Osteoblast (primary cell): ENCODE measurements at places on chromosomes 6 and 20.

- no peak for DNase-seq
- peaks cover 32% of the 10 kb centered on the region for H3K4me1 ChIP-seq
- H3K36me3 ChIP-seq, result no peaks in the 10 kb centered on the region
- no peaks in the 10 kb centered on the region for H3K27me3 ChIP-seq
These were observed 102.6 kb downstream of the MRPL14 start for GRCh38 chr6:44024574-44025219.

DNA sequence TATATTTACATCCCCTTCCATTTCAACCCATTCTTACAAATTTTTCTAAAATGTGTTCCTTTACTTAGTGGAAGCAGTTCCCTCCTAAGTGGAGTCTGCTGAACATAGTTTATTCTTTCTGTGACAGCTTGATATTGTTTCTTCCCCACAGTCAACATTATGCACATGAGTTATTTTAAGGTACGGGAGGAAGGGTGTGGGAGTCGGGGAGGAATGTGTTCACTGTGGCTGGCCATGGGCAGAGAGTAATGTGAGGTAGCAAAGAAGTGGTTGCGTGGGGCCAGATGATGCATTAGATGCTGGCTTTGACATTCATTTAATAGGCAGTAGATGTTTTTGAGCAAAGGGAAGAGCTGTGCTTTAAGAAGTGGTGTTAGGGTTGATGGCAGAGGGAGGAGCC, 98.5 kb downstream of the ARMC2 start:
- no peaks in the 10 kb centered on the region for H3K27me3 ChIP-seq
- H3K4me1 ChIP-seq, result peaks cover 45% of the 10 kb centered on the region
- no peak overlapping the region for H3K4me3 ChIP-seq
- peak overlapping the region; percentile 92 for H3K27ac ChIP-seq

DNA sequence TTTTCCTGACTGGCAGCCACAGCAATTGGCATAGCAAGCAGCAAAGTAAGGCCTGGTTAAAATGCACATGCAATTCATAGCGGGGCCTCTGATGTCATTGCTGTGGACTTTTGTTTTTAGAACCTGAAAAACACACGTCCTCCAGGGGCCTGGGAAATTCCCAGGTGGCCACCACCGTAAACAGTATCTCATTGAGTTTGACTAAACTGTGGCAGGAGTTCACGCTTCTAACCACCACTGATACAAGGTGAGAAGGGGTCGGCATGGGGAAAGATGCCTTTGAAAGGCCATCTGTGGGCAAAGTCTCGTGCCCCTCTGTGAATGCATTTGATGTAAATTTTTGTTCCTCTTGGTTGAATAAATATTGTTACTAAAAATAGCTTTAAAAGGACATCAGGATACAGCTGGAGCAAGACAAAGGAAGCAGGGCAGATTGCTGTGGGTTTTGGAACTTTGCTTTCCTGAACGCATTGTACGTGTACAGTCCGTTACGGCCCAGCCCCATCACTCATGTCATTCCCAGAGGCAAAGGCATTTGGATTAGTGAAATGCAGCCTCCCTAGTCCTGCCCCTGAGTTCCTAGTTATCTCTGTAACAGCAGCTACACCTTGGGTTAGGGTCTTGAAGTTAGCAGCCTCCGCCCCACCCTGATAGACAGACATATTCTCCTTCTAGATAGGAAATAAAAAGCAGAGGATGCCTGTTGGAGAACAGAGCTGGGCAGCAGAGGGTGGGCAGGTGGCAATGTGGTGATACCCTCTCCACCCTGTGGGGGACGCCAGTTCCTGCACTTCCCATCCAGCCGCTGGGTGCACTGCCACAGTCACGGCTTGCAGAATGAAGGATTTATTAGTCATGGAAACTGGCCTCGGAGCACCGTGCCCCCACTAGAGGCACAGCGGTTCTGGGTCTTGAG, 80.3 kb downstream of the ZDHHC14 start:
- H3K4me3 ChIP-seq, result no peak overlapping the region
- no peaks in the 10 kb centered on the region for H3K4me1 ChIP-seq
- no peaks in the 10 kb centered on the region for H3K36me3 ChIP-seq
- H3K27ac ChIP-seq, result no peak overlapping the region
- DNase-seq, result peak; percentile 80

DNA sequence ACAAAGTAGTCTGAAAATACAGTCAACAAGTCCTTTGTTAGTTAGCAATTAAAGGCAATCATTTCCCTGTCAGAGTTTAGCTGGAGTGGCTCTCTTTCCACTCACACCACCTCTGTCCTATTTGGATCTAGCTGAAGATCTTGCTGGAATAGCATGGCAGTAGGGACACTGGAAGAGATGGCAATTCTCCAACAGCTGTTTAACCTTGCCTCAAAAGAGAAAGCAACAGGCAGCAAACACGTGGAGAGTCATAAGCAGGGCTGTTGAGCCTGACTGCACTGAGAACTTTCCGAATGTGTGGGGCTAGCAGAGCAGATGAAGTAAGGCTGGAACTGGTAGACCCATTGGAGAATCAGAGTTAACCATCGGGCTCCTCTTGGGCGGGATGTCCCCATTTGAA, 38.0 kb upstream of the PRSS35 start:
- DNase-seq, result no peak
- no peaks in the 10 kb centered on the region for H3K27me3 ChIP-seq
- no peak overlapping the region for H3K27ac ChIP-seq
- H3K4me3 ChIP-seq, result no peak overlapping the region
- no peaks in the 10 kb centered on the region for H3K4me1 ChIP-seq

DNA sequence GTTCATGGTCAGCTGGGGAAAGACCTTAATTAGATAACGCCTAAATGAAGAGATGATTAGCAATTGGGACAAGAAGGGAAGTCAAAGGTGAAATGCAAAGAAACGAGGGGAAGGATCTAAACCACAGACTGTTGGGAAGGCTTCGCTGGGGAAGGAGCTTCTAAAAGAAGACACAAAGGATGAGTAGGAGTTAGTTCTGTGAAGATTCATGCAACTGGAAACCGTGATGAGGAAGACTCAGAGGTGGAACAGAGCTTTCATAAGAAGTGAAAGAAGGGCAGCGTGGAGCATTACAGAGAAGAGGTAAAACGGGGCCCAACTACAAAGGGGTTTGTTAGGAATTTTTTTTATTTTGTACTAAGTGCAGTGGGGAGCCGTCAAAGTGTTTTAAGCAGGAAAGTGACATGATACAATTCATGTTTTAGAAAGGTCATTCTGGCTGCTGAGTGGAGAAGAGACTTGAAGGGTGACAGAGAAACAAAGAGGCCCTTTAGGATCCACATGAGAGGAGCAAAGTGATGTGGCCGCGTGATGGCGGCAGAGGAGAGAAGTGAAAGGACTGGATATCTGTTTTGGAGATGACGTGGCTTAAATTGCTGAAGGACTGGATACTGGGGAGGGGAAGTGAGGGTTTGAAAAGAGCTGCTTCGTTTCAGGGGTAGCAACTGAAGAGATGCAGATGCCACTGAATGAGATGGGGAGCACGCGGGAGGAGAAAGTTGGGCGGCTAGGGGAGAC, 33.6 kb downstream of the TTI1 start:
- peaks cover 42% of the 10 kb centered on the region for H3K36me3 ChIP-seq
- H3K27ac ChIP-seq, result no peak overlapping the region
- H3K4me3 ChIP-seq, result no peak overlapping the region
- H3K27me3 ChIP-seq, result no peaks in the 10 kb centered on the region

DNA sequence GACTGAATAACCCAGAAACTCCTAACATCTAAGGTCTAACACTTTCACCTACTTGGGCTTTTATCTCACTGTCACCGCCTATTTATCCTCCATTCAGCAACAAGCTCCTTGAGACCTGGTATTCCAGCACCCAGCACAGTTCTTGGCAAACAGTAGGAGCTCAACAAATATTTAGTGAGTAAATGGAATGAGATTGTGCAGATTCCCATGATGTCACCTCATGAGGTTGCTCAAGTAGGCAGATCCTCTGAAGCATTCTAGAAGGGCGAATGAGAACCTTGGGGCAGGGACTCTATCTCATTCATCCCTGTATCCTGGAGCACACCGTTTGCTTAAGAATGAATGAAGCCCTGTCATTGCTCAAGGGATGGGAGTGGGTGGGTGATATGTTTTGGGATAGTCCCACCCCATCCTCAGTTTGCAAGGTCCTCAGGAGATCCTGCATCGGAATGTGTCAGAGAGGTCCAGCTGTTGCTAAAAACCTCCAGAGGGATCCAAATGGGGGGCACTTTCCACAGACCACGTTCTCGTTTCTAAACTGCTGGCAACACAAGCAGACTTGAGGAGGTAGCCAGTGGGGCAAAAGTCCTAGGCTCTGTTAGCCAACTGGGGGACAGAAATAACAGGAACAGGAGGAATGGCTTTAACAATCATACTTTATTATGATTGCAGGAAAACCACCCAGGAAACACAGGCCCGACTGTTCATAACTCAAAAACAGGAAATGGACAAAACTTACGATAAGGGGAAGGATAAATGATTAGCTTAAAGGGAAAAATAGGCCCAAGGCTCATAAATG, 42.0 kb downstream of the EDN1 start:
- H3K36me3 ChIP-seq, result no peaks in the 10 kb centered on the region
- no peaks in the 10 kb centered on the region for H3K27me3 ChIP-seq
- no peak overlapping the region for H3K27ac ChIP-seq
- DNase-seq, result no peak

DNA sequence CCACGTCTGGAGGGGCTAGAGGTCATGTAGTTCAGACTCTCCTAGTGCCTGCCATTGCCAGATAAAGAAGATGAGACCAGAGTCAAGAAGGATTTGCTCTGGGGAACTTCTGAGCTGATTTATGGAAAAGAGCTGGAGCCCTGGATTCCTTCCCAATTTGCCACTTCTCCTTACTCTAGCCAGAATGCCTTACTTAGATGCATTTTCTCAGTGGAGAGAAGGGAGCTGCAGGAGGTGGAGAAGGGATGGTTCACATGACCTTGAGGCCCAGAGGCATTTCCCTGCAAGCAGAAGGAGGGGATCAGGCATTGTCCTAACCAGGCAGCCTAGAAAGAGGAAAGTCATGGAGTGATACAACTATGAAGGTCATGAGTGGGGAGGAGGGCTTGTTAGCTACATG, 122.2 kb downstream of the UNC5CL start:
- no peak for DNase-seq
- H3K4me1 ChIP-seq, result no peaks in the 10 kb centered on the region
- no peaks in the 10 kb centered on the region for H3K36me3 ChIP-seq
- peaks cover 23% of the 10 kb centered on the region for H3K27me3 ChIP-seq
- H3K4me3 ChIP-seq, result no peak overlapping the region

- no peaks in the 10 kb centered on the region for H3K36me3 ChIP-seq
- no peak overlapping the region for H3K4me3 ChIP-seq
- no peak overlapping the region for H3K27ac ChIP-seq
- DNase-seq, result peak; percentile 46
- no peaks in the 10 kb centered on the region for H3K27me3 ChIP-seq
These were observed 103.1 kb downstream of the LRFN2 start for GRCh38 chr6:40484066-40484465.

- H3K36me3 ChIP-seq, result no peaks in the 10 kb centered on the region
- H3K4me1 ChIP-seq, result no peaks in the 10 kb centered on the region
- no peak overlapping the region for H3K27ac ChIP-seq
These were observed 67.9 kb downstream of the LAMA2 start for GRCh38 chr6:128950864-128951263.

DNA sequence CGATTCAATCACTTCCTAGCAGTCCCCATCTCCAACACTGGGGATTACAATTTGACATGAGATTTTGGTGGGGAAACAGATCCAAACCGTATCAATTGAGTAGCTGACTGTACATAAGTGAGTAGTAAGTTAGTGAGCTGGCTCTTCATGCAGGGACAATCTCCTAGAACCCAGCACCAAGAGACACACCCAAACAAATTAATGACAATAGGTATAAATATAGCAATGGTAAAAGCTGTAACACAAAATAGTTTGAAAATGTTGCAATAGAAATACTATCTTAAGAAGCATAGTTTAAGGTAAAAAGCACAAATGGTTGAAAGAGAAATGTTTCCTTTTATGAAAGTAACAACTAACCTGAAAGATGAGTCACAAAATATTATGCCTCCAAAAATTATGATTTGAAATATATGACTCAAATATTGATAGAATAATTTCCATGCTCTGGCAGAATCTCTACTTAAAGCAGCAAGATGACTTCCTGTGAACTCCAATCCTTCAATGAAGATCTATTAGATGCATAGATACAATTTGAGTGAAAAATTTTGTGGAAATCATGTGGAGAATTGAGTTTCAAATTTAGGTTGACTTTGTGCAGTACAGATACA, 5.4 kb upstream of the SIRPB1 start:
- H3K4me3 ChIP-seq, result no peak overlapping the region
- peaks cover 31% of the 10 kb centered on the region for H3K27me3 ChIP-seq
- H3K27ac ChIP-seq, result no peak overlapping the region
- no peaks in the 10 kb centered on the region for H3K36me3 ChIP-seq
- H3K4me1 ChIP-seq, result no peaks in the 10 kb centered on the region
- DNase-seq, result peak; percentile 29

- H3K36me3 ChIP-seq, result no peaks in the 10 kb centered on the region
- no peak overlapping the region for H3K27ac ChIP-seq
- H3K4me3 ChIP-seq, result no peak overlapping the region
- DNase-seq, result no peak
- peaks cover 4% of the 10 kb centered on the region for H3K4me1 ChIP-seq
- H3K27me3 ChIP-seq, result no peaks in the 10 kb centered on the region
These were observed 250.0 kb downstream of the SLC24A3 start for GRCh38 chr20:19462491-19462890.

GRCh38 chr6:105482227-105482844, 79.5 kb upstream of the PREP start:
- peaks cover 26% of the 10 kb centered on the region for H3K4me1 ChIP-seq
- H3K27ac ChIP-seq, result no peak overlapping the region
- H3K27me3 ChIP-seq, result no peaks in the 10 kb centered on the region
- H3K4me3 ChIP-seq, result no peak overlapping the region
- no peaks in the 10 kb centered on the region for H3K36me3 ChIP-seq

- peaks cover 54% of the 10 kb centered on the region for H3K4me1 ChIP-seq
- peak overlapping the region; percentile 99 for H3K27ac ChIP-seq
- H3K4me3 ChIP-seq, result peak overlapping the region; percentile 84
- H3K36me3 ChIP-seq, result no peaks in the 10 kb centered on the region
- peak; percentile 51 for DNase-seq
These were observed 563 bp downstream of the MGME1 start for GRCh38 chr20:17969278-17969883.
